Kidney epithelial cell (primary cell): ENCODE measurements at places on chromosomes 4 and X. TPM values are rescaled to one million over a fixed set of nuclear protein-coding genes. Genes with fewer than 3 reads are reported as not detected.

The GAGE1 gene
- total RNA-seq: not detected in 2 replicates

- no peak for DNase-seq
Observed at GRCh38 chrX:1178580-1179057, 33.8 kb downstream of the CRLF2 start.

GRCh38 chrX:56733459-56734046, 4.5 kb downstream of the NBDY start:
- DNase-seq: no peak

DNA sequence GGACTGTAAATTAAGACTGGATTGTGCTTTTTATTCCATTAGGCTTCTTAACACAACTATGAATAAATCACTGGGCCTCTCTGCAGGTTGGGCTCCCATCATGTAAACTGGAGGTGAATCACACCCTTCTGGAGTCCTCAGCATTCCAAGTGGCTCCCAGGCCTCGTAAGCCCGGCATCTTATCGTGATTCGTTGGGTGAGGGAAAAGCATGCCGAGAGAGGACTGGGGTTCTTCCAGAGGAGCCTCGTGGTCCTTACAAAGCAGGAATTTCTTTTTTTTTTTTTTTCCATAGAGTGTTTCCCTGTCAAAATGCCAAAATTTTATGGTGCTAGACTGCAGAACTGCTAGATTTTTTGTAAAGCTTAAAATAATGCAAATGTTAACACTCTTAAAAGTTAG, 20.0 kb downstream of the CLDN22 start:
- no peak for DNase-seq

DNA sequence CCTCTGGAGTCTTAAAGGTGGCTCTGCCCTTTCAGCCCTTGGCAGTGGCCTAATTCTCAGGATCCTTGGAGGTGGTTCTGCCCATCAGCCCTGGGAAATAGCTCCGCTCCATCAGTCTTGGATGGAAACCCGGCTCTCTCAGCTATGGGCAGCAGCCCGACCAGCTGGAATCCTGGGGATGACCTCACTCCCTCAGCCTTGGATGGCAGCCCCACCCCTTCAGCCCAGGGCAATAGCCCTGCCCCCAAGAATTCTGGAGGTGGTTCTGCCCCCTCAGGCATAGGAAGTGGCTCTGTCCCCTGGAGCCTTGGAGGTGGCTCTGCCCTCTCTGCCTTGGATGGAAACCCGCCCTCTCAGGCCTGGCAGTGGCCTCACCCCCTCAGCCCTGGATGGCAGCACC, 127.7 kb downstream of the RBMX2 start:
- DNase-seq: no peak
